ENCODE measurements at places on chromosomes 13 and 19.

- DNase-seq, result no peak
Measured at GRCh38 chr13:106942563-106942962, 374.6 kb upstream of the ARGLU1 start.

DNA sequence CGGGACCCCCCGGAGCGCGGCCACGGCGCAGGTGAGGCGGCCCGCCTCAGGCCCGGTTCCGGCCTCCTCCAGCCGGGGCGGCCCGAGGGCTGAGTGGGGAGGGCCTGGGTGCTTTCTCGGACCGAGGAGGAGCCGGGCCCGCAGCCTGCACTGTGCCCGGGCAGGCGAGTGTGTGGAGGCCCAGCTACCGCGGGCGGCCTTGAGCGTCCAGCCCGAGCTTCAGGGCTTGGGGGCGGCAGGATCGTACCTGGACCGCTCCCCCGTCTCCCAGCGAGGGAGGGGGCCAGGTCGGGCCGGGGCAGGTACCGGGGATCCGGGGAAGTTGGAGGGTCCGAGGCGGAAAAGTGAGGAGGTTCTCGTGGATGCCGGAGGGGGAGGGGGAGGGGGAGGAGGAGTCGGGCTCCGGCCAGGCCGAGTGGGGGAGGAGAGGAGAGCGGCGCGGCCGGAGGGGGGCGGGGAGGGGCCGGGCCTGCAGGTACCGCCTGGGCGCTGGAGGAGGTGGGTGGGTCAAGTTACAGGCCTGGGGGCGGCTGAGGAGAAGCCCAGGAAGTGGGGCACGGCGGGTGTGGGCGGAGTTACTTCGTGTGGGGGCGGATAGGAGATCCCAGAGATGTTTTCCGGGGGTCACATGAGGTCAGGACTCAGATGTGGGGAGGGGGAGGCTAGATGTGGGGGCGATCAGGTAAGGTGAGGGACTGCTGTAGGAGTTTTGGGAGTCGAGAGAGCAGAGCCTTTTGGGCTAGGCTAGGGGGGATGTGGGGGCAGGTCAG is 545 bp downstream of the NACC1 start:
- peak; percentile 10 for DNase-seq

GRCh38 chr13:79896851-79897250 is 415.9 kb downstream of the NDFIP2 start:
- no peak for DNase-seq

DNA sequence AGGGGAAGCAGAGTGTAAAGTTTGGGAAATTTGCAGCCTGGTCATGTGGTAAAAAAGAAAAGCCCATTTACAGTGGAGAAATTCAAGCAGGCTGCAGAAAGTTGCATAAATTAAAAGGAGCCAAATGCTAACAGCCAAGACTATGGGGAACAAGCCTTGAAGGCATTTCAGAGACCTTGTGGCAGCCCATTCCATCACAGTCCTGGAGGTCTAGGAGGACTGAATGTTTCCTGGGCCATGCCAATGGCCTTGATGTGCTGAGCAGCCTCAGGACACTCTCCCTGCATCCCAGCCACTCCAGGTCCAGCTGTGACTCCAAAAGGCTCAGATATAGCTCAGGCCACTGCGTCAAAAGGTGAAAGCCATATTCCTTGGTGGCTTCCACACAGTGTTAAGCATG is 1202.4 kb upstream of the ATXN8OS start:
- no peak for DNase-seq

DNA sequence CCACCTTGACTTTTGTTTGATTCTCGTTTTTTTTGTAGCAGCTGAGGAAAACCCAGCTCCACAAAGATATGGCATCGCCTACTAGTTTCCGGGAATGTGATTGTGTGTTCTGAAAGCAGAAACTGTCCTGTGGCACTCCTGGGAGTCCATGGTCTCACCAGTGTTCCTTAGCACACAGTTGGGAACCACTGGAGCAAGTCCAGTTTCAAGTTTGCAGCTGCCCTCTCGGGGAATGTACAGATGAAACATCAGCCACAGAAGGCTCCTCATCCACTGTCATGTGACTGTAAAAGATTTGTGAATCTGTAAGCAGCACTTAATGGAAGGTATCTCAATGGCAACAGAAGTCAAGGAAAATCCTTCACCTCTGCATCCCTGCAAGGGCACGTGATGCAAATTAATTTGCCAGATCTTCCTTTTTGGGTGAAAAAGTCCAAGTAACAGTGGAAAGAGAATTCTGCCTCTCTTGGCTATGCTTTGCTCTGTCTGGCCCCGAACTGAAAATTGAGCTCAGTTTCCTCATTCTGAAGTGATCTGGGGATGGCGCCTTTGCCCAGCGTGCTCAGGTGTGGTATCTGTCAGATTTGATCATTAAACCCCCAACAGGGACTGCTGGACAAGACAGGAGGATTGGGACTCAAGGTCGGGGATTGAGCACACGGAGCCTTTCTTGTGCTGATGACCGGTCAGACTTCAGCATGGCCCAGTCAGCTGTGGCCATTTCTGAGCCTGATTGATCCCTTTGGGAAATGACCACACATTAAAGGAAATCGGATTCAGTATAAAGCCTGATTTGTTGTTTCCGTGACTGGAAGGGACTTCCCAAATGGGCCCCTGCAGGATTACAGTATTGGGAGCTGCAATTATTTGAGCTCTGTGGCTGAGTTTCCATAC is 58.8 kb downstream of the ING1 start:
- no peak for DNase-seq

GRCh38 chr13:99435998-99436397 is 65.3 kb upstream of the TM9SF2 start:
- no peak for DNase-seq

- DNase-seq, result no peak
Measured at GRCh38 chr13:104408733-104409132, 1342.5 kb upstream of the SLC10A2 start.
